Trophoblast cell (in vitro differentiated cells and primary cell): ENCODE measurements at places on chromosomes 7 and 10.

DNA sequence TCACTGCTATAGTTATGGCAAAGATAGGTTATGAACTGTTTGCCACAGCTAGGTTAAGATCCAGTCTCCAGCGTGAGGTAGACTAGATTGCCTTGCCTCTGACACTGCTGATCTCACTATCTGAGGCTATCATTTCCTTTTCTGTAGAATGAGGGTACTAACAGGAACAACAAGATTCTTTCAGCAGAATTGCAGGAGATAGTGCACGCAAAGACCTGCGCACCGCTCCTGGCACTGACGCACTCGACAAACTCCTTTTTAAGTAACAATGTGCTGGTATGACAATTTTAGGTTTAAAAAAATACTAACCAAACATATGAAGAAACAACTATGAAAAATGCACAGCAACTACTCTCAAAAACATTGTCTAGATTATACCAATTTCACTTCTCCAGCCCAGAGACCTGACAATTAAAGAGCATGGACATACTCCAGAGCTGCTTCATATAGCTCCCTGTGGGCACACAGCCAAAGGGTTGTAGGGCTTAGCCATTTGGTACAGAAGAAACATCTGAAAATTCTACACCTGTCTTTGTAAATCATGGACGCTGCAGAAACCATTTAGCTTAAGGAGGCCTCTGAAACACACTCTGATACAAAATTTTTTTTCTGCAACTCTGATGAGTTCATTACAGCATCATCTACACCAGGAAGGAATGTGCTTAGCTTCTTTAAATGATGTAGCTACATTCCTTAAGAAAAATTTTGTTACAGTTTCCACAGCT, 7.8 kb downstream of the ADAM12 start:
- DNase-seq, result peak; percentile 93

GRCh38 chr10:3346851-3347250, 174.3 kb upstream of the PITRM1 start:
- no peak for DNase-seq

DNA sequence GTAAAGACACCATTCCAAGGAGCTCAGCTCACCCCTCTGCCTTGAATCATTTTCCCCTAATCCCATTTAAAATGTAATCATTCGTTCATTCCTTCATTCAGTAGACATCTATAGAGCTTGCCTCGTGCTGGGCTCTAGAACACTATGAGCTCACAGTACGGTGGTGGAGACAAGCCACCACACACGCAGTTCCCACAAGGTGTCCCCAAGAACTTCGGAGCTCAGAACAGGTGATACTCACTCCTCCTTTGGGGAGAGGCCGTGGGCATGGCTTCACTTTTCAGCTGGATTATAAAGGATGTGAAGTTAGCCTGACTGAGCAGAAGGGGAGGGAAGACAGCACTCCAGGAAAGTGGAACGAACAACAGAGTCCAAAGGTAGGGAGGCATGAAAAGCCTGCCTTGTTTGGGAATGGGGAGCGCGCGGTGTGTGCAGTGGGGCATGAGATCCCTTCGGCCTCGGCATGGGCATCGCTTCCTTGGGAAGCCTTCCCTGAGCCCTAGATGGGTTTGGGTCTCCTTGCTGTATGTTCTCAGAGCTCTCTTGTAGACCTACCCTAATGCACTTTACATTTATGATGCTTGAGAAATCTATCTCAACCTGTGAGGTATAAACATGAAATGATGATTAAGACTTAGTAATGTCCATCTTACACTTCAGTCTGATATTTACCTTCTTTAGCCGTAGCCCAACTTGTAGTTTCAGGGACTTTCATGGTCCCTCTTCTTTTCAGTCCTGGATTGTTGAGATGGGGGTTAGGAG, 809 bp upstream of the OGA start:
- DNase-seq, result no peak

DNA sequence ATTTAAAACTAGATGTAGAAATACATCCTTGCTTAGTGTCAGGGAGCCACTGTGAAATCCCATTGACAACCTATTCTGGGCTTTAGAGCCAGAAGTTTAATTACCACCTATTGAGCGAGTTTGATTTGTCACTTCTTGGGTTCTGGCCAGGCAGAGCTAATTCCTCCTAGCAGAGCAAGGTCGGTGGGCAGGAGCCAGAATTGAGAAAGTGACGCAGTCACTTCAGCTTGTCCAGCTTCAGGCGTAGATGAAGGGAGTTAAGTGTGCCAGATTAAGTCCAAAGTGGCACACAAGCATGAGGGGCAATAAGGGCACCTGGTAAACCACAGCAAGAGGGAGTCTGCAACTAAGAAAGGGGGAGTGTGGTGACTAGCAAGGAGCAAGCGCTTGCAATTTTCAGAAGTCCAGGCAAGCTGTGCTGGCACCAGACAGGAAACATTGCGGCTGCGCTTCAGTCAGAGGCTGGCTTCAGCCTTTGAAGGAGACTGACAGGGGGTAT, 119.4 kb downstream of the ST7 start:
- no peak for DNase-seq

- no peak for DNase-seq
Measured at GRCh38 chr10:33337326-33337957, 3.0 kb upstream of the NRP1 start.

- peak; percentile 88 for DNase-seq
Measured at GRCh38 chr10:84401854-84402611, 73.6 kb downstream of the CCSER2 start.

DNA sequence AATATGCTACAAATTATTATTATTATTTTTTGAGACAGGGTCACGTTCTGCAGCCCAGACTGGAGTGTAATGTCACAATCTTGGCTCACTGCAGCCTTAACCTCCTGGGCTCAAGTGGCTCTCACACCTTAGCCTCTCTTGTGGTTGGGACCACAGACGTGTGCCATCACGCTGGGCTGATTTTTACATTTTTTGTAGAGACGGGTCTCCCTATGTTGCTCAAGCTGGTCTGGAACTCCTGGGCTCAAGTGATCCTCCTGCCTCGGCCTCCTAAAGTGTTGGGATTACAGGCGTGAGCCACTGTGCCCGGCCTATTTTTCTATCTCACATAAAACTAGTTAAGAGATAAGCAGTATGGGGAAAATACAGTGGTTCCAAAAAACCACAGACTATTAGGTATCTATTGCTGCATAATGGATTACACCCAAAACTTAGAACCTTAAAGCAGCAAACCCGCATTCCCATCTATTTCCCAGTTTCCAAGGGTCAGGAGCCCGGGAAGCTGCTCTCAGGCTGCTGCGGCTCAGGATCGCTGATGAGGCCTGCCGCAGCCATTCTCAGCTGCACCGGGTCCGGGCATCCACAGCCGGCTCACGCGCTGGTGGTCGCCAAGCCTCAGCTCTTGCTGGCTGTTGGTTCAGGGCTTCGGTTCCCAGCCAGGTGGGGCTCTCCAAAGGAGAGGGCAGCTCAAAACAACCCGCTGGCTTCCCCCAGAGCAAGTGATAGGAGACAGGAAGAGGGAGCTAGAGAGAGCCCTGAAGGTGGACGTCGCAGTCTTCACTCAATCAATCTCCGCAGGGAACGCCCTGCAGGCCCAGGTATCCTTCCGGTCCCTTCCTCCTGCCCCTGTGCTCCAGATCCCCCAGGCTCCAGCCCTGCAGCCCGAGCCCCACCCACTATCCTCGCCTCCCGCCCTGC, 128.2 kb downstream of the UBE2H start:
- peak; percentile 82 for DNase-seq

- DNase-seq, result no peak
Measured at GRCh38 chr7:148436135-148436534, 154.4 kb upstream of the C7orf33 start.

DNA sequence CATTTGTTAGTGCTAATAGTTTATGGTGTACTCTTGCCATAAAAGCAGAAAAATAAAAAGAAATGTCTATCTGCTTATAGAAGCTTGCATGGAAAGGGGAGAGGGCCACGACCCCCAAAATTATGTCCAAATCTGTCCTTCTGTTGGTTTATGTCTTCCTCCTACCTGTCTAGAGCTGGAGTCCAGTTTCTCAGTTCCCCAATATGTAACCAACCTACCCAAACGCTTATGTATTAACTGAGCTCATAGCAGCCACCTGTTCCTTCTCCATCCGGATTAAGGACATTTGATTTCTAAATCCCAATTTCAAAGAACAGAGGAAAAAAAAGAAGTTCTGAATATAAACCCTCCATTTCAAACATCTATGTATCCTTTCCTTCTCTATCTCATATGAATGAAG, 30.3 kb upstream of the TPK1 start:
- no peak for DNase-seq

DNA sequence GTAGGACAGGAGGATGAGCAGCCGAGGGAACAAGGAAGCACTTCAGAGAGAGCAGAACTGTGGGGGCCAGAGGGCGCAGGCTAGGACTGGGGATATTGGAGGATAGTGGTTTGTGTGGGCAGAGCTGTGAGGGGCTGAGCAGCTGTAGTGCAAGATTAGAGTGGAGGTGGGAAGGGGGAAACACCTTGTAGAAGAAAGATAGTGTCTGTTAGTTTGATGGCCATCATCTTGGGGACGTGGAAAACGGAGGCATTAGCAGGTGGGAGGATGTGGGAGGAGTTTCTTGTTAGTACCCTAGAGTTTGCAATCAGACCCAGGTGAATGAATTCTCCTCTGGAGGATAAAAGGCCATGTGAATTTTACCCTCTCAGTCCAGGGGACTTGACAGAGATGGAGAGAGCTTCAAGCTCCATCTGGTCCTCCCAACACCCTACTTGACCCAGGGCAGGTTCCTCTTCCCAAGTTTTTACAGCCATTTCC, 34.0 kb downstream of the PRSS2 start:
- no peak for DNase-seq

GRCh38 chr10:119416855-119417254, 125.7 kb downstream of the RGS10 start:
- peak; percentile 46 for DNase-seq

GRCh38 chr10:80751940-80752339, 214.2 kb downstream of the SH2D4B start:
- no peak for DNase-seq

- DNase-seq, result no peak
Measured at GRCh38 chr7:24401628-24402593, 117.9 kb downstream of the NPY start.

DNA sequence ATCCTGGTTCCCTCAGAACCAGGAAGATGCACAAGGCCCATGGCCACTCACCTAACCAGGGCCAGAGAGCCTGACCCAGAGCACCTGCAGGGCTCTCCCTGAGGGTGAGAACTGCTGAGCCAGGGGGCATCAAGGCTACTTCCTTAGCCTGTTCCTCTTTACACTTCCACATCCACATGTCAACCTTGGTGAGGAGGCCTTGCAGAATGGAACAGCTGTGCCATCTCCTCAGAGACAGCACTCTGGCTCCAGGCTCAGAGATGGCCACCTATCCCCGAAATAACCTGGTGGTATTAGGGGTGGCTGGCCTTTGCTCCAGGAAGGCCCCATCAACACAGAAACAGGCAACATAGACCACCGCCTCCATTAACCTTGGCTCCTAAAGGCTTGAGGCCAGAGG, 473.0 kb downstream of the RPS24 start:
- no peak for DNase-seq

DNA sequence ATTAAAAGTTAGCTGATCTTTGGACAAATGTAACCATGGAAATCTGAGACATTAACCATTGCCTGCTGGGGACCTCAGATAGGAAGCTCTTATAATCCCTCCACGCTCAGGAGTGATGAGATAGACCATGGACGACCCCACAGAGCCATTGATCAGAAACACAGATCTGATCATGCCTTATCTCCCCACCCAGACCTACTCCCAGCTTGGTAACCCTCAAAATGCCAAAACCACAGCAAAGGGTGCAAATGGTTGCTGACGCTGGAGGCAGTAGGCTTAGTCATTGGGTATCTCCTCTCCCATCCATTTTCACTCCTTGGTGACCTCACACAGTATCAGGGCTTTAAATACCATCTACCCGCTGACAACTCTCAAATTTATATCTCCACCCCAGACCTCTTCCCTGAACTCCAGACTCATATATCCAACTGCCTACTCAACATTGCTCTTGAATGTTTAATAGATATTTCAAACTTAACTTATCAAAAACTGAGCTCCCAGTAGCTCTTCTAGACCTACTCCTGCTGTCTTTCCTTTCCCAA, 60.8 kb downstream of the CRTAC1 start:
- DNase-seq, result no peak

GRCh38 chr7:131010029-131010716, 276.2 kb upstream of the KLF14 start:
- DNase-seq, result no peak

GRCh38 chr7:121003986-121004685, 15.6 kb downstream of the CPED1 start:
- no peak for DNase-seq

DNA sequence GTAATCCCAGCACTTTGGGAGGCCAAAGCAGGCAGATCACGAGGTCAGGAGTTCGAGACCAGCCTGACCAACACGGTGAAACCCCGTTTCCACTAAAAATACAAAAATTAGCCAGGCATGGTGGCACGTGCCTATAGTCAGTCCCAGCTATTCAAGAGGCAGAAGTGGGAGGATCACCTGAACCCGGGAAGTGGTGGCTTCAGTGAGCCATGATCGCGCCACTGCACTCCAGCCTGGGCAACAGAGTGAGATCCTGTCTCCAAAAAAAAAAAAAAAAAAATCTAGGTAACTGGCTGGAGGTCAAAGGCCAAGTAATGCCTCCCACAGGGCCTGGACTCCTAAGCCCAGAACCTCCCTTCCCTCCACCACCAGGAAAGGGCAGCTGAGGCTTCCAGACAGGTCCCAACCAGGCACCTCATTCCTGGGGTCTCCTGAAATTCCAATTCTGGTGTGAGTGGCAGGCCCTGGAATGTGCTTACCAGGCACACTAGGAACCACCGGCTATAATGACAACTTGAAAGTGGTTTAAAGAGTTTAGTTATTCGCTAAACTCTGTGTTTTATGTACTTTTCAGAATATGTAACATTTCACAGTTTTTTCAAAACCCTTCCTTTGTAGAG, 86.9 kb upstream of the TNRC18 start:
- DNase-seq, result no peak

- DNase-seq, result no peak
Measured at GRCh38 chr7:127021019-127021738, 231.6 kb downstream of the GRM8 start.

DNA sequence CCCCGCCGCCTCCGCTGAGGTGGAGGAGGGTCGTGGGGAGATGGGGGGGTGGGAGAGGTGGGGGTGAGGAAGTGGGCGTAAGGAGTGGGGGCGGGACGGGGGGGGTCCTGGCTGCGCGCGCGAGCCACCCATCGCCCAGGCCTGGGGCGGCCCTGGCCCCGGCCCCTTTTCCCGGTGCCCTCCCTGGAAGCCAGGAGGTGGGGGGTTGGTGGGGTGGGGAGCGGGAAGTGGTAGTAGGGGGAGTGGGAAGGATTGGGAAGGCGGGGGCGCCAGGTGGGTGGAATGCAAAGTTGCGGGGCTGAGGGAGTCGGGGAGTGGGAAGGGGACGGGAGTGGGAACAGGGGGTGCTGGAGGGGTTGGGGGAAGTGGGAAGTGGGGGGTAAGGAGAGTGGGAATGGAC, 319 bp upstream of the MMD2 start:
- DNase-seq, result no peak

DNA sequence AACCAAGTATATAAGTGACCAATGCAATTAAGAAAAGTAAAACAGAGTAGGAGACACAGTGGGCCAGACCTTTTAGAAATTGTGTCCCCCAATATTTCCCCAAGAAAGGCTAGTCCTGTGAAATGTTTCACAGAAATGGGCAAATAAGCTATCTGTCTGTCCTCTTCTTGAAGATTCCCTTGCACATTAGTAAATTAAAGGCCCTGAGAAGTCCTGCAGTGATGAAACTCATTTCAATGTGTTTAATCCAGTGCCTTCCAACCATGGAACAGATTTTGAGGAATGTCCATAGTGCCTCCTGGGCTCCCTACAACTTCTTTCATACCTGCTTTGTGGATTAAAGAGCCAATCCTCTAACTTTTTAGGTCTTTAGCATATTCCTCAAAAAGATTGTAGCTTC, 11.2 kb upstream of the EEPD1 start:
- DNase-seq, result no peak
